Femur (tissue), 1 donor: ENCODE measurements at places on chromosomes 12 and 14.
A peak's percentile ranks its signal among the peaks of the same experiment; 100 is the strongest.

DNA sequence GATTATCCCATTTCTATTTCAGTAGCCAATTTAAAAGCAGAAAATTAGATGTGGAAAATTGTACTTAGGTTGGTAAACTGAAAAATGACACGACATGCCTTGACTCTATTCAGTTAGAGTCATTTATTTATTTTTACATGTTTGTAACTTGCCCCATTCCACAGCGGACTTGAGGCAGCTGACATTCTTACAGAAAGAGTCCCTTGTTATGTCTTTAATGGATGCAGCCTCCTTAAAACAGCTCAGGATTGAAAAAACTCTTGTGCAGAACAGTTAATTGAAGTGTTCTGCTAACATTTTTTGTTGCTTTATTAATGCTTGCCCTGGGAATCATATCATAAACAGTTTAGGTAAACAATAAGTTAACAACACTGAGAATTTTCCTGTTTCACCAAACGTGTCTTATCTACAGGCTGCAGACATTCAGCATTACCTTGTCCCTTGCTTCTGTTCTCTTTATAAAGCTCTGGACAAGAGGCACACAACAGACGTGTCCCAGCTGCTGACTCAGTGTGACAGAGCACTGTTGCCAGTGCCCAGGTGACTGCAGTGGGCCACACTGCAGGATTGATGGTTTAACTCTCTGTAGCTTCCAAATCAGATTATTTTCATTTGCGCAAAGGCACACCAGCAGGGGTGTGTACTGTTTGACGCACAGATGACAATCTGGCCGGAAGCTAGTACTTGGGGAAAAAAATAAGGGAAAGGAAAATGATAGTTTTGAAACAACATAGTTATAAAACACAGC lies 101.6 kb downstream of the PELI2 start:
- no peak for DNase-seq

- peak; percentile 52 for DNase-seq
These were observed 1.3 kb downstream of the PRPH start for GRCh38 chr12:49296034-49296835.

DNA sequence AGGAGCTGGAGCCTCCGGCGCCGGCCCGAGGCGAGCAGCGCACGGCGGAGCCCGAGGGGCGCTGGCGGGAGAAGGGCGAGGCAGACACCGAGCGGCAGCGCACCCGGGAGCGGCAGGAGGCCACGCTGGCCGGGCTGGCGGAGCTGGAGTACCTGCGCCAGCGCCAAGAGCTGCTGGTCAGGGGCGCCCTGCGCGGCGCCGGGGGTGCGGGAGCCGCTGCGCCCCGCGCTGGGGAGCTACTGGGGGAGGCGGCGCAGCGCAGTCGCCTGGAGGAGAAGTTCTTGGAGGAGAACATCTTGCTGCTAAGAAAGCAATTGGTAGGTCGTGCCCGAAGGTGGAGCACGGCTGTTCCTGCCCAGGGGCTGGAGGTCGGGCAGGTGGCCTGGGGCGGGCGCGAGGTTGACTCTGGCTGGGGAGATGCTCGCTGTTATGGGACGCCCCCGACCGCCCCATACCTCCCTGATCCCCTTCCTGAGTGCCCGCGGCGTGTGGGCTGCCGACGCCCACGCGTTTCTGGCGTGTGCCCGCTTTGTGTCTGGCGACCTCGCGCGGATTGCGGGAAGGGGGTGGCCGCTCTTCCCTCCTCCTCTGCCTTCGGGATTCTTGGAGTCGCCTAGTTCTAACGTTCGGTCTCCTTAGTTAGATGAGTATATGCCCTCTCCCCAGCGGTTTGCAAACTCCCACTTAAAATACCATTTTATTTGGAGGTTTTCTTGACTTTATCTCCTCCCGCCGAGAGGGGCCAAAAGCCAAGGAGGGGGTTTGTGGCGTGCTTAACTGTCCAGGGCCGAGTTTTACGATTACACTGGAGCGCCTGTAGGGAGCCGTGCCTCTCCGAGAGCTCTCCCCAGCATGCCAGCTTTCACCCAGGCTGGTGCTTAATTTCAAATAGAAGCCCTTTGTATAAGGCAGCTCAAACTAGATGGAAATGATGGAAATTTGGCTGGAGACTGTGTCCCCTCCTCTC lies 752 bp downstream of the DACT1 start:
- DNase-seq = peak; percentile 70

- no peak for DNase-seq
These were observed 5.8 kb downstream of the PLEKHD1 start for GRCh38 chr14:69490219-69490918.

- no peak for DNase-seq
These were observed 12.5 kb upstream of the MTERF2 start for GRCh38 chr12:106999446-106999845.

GRCh38 chr12:127620735-127621355 lies 646.1 kb upstream of the TMEM132C start:
- DNase-seq = no peak

- no peak for DNase-seq
These were observed 17.2 kb downstream of the NKX2-1 start for GRCh38 chr14:36502558-36503508.

DNA sequence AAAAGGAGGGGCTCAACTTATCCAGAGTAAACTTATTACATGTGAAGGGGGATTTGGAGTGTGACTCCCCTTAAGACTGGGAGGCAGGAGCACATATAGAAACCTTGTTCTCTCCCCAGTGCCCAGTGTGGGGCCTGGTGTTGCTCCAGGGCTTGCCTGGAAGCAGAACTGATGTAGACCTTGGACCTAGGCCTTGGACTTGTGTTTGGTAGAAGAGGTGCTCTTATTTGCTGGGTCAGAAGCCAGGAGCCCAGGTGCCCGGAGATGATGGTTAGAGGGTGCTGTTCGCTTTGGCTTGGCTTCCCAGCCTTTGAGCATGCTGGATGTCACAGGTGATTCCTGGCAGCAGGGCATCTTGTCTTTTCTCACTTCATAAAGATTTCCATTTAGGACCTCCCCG lies 110.4 kb downstream of the SMOC1 start:
- no peak for DNase-seq

DNA sequence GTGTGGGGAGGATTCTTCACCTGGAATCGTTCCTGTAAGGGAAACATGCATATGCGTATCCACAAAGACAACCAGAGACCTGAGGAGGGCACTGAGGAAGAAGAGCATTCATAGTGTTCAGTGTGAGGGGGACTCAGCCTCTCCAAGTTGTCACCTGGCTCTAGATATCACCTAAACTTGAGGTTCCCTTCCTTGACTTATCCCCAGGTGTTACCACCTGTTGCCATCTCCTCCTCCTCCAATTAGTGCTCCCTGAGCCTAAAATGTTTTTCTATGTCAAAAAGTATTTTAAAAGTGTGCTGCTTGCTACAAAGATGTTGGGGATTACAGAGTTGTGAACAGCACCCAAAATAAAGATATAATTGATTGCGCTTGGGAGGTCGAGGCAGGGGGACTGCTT lies 41.0 kb downstream of the FMNL3 start:
- no peak for DNase-seq

- DNase-seq = no peak
These were observed 5.5 kb upstream of the SERPINA11 start for GRCh38 chr14:94458096-94458495.

GRCh38 chr12:75437564-75437963 lies 43.0 kb upstream of the GLIPR1 start:
- no peak for DNase-seq

GRCh38 chr14:96204151-96205058 lies at the start of gene BDKRB2:
BDKRB2 (plus strand) TSS chr14:96204839; CDS start chr14:96237108, 32,269 bp downstream.
- DNase-seq = peak; percentile 89

DNA sequence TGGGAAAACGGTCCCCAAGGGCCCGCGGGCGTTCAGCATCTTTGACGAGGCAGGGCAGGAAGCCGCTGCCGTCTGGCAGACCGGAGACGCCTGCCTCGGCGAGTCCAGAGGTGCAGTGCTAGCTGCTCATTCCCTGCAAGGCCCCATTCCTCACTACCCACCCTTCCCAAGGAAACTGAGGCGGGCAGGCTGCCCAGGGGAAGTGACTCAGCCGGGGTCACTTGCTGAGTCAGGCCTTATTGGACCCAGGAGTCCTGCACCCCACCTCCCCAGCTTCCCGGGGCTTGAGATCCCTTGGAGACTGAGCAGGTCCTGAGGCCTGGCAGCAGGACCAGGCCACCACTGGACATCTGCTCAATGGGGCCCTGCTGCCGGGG lies 3.7 kb downstream of the SH2B3 start:
- no peak for DNase-seq

DNA sequence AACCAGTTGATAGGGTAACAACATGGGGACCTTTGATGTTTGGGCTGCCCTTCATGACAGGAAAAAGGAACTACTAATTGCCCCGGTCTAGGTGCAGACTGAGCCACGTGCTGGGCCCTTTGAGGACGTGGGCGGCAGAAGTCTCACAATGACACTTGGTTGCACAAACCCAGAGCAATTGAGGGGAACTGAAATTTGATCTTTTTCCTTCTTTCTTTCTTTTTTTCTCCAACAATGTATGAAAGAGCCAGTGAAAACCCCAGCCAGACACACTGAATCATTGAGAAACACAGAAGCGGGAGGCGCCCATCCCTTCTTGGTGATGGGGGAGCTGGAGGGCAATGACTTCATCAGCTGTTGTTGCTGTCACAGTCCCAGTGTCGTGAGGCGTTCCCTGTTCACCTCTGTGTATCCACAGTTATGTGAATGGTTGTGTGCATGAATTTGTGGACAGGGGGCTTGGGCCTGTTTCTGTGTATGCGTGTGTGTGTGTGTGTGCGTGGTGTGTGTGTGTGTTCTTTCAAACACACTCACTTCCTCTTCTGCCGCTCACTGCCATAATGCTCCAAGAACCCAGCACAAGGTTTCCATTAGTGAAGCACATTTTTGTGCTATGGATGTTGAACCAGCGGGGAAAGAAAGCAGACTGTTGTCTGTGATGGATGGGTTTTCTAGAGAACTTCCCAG lies 137.5 kb upstream of the CCND2 start:
- peak; percentile 71 for DNase-seq

GRCh38 chr12:26317942-26318575 lies 122.7 kb downstream of the SSPN start:
- DNase-seq = no peak

DNA sequence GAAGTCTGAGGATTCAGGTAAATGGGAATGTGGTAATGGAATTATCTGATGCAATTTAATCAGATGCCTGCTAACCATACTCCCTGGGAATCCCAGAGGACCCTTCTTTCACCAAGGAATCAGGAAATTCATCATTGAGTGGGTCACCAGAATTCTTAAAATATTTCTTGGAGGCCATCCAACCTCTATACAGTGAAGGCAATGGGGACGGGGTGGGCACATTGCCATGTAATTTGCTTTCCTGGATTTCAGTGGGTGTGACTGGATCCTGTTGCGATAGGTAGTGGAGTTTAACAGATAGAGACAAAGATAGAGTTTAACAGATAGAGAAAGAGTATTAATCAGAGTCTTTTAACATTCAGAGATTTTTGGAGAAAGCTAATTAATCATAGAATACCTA lies 394.4 kb downstream of the DAD1 start:
- DNase-seq = no peak

GRCh38 chr14:74080820-74081460 lies 3.3 kb downstream of the ALDH6A1 start:
- no peak for DNase-seq

- no peak for DNase-seq
These were observed 4.9 kb downstream of the PLD4 start for GRCh38 chr14:104929268-104930230.

- no peak for DNase-seq
These were observed 253.4 kb upstream of the LRIG3 start for GRCh38 chr12:59173695-59174094.

GRCh38 chr14:49497725-49498348 lies 88.3 kb downstream of the RPS29 start:
- no peak for DNase-seq

DNA sequence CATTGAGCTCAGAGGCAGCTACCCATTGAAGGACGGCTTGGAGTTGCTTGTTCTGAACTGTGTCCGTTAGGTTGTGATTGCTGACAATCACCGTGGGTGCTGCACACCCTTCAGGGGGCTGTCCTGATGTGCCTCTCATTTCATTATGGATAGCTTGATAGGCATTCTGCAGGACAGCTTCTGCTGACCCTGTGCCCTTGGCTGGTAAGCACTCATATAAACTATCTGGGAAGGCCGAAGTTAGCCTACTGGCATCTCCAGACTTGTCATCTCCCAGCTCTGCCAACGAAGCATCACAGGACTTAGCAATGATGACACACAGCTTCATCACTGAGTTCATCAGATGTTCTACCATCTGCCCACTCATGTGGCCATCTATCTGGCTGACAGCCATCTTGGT lies 22.3 kb downstream of the AKAP3 start:
- no peak for DNase-seq

DNA sequence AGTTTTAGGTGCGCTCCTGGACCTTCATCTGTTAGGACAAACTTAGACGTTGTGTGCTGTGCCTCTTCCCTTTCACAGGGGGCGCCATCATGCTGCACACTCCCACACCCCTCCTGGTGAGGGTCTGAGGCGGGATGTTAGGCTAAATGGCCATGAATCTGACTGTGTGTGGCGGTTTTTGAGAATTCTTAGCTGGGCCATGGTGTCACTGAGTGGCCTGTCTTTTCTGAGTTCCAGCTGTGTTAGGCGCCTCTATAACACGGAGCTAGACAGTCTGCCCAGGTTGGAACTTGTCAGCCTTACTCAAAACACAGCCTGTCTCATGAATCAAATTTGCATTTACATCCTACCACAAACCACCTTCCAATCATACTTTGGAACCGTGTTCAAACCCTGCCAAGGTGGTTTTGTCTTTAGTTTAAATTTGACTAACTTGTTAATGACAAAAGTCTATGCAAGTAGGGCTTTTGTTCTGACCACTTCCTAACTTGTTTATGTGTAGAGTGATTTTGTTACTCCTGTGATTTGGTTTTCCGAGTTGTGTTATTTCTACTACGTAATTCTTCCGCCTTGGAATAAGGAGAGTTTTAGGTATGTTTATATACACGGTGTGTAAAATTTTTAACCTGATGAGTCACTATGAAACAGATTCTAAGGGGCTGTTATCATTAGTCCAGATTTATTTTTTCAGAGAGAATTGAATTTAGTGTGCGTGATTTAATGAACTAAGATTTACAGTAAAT lies 19.6 kb downstream of the ACVR1B start:
- no peak for DNase-seq

- DNase-seq = no peak
These were observed 284.9 kb downstream of the RAD51B start for GRCh38 chr14:68104518-68104917.

DNA sequence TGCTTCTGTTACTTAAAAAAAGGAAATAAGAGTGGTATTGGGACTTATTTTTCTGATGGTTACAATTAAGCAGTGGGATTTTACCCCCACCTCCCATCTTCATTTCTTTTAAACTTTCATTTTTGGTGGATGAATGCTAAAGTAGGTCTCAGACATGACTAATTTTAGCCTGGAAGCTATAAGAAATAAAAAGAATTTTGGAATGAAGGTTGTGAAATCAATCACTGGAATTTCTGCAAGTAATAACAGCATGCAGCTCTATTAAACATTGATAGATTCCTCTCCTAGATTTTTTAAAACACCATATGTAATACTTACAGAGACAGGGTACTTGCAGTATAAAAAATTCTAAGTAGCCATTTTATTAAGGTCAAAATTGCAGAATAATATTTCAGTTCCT lies 164.2 kb upstream of the CLEC14A start:
- DNase-seq = no peak

- DNase-seq = no peak
These were observed 8.2 kb downstream of the PRKCH start for GRCh38 chr14:61329478-61330051.

GRCh38 chr12:120048263-120048662 lies 59.2 kb downstream of the BICDL1 start:
- no peak for DNase-seq

GRCh38 chr14:104664107-104664506 lies 25.3 kb upstream of the INF2 start:
- no peak for DNase-seq
